ENCODE measurements at places on chromosomes 4 and X.

GRCh38 chr4:100348473-100348872, 158.2 kb upstream of the DDIT4L start:
- no peak for DNase-seq

DNA sequence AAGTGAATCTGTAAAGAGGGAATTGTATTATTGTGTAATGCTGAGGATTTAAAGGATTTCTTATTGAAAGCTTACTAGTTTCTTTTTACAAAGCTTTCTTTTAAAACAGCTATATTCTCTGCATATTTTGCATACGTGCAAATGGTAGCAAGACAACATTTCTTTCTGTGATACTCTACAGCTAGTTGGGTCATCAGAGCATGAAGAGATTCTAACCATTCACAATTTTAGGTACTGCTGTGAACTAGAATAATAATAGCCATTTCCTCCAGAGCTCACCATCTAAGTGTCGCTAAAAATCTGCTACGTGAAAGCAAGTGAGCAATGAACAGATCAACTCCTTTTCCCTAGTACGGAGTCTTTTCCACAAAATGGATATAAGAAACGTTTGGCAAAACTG, 37.3 kb downstream of the ARHGAP6 start:
- DNase-seq, result no peak

- no peak for DNase-seq
Observed at GRCh38 chrX:145475725-145476124, 228.4 kb downstream of the SPANXN1 start.

DNA sequence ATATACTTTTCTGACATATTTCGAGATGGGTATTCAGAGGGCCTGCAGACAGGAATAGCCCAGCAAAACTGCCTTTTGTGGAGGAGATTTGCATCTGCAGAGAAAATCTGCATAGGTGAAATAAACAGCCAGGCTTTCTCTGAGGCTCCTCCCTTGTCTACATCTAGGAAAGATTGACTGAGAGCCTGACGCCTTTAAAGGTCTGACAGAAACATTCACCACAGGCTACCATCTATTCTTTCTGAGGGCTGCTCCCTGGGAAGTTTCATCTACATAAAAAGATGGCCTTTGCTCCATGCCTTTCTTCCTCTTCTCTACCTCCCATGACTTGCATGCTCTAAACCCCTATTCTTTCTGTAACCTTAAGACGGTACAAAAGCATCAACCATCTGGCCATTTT, 55.0 kb upstream of the AP1S2 start:
- no peak for DNase-seq

DNA sequence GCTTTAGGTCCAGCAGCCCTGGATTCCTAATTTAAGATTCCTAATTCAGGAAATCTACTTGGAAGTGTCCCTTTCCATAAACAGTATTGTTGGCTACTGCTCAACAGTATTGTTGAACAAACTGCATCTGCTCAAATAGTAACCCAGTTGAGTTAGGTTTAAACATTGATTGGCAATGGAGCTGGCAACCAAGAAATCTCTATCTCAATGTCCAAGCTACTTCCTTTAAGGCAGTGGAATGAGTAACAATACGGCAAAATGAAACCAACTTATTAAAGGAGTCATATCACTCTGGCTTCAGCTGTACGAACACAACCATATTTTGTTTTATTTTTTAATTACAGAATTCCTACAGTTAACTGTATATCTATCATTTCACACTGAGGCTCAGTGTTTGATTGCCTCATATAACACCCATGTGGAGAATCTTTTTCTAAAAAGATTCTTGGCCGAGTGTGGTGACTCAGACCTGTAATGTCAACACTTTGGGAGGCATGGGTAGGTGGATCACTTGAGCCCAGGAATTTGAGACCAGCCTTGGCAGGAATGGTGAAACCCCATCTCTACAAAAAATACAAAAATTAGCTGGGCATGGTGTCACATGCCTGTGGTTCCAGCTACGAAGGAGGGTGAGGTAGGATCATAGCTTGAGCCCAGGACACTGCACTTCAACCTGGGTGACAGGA, 71.7 kb upstream of the IL13RA1 start:
- no peak for DNase-seq

DNA sequence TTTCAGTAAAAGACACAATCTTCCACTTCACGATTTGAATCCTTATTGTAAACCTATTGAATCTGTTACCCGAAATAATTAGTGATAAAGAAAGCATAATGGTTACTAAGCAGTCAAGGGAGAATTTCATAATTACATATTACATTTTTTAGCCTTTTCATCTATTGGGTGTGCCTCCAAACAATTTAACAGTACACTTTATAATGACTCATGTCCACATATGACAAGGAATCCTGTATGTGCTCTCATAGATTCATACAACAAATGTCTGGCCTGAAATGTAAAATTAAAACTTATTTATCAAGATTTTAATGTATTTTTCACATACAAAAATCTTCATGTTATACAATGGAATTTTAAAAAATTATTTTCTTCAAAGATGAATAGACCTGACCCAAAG, 39.4 kb downstream of the PPP3CA start:
- no peak for DNase-seq

- no peak for DNase-seq
Observed at GRCh38 chrX:25067271-25068172, 51.8 kb upstream of the ARX start.

- DNase-seq, result no peak
Observed at GRCh38 chr4:39320381-39321115, 45.6 kb downstream of the RFC1 start.

DNA sequence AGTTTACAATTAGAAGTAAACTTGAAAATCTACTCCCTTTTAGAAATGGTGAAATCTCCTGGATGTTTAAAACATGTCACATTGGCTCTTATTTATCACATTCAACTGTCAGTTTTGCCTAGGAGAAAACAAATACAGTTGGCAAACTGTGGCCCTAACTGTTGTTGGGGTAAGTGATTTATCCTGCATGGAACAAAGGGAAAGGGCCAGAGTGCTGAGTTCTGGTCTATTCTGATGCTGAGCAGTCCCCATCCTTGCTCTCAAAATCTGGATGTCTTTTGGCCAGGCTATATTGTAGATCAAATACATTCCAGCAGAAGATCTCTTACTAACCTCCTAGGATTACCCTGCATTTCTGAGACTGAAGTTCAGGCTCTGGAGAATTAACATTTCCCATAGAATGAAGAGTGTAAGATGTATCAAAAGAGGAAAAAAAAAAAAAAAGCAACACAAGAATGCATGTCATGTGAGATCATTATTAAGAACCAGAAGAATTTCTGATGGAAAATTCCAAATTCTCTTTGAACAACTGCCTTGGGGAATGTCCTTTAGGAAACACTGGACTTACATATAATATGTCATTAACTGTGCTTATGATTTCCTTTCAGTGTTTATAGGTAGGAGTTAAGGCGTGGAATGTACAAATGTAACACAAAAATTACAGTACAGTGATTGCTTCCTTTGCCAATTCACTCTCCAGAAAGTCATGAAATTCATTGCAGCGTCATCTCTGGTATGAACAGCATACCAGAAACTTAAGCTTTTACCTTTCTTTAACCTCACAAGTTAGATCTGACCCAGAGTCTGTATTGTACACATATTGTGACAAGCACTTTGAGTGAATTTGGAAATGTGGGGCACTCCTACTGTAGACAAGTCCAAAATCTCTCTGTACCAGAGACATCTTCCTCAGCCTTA, 1012.5 kb upstream of the LCORL start:
- no peak for DNase-seq

DNA sequence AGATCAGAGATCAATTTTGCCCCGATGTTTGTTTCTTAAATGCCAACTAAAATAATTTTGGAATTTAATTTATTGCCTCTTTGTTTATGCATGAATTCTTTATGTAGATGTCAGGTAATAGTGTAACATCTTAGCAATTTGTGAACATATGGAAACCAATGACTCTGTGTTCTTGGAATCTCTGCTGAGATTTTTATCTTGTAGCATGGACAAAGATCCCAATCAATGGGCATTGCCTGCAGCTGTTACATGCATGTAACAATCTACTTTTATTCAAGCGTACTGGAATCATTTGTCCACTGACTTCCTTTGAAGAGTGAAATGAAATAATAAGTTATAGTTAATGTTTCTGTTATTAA, 61.6 kb upstream of the ARSJ start:
- no peak for DNase-seq

DNA sequence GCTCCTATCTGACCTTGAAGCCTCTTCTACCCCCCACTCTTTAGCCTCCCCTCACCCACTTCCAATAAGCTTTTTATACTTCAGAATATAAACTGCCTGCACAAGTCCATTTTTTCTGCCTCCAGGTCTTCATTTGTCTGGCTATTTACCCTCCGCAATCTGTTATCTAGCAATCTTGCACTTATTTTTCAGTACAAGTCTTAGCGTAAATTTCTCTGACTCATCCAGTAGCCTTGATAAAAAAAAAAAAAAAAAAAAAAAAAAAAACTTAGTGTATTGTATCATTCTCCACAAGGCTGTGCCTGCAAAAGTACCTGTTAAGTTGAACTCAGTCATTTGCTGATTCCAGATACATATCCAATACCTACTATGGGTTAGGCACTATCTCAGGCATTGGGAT, 219.5 kb upstream of the DKK2 start:
- DNase-seq, result no peak

GRCh38 chr4:185270037-185270436, 60.6 kb downstream of the SNX25 start:
- no peak for DNase-seq

DNA sequence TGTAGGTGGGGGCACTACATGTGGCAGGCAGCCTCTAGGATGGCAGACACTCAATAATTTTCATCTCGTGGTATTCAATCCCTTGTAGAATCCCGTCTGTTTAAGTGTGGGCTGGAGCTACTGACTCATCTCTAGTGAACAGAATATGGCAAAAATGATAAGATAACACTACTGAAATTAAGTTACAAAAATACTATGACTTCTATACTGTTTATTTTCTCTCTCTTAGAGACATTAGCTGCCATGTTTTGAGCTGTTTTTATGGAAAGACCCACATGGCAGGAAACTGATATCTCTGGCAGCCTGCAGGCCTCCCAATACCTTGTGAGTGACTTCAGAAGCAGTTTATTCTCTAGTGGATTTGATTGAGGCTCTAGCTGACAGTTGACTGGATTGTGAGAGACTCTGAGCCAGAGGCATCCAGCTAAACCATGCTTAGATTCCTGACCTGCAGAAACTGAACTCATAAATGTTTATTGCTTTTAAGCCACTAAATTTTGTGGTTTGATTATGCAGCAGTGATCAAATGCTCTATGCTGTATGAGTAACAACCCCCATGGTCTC, 298.8 kb upstream of the CTSO start:
- no peak for DNase-seq

DNA sequence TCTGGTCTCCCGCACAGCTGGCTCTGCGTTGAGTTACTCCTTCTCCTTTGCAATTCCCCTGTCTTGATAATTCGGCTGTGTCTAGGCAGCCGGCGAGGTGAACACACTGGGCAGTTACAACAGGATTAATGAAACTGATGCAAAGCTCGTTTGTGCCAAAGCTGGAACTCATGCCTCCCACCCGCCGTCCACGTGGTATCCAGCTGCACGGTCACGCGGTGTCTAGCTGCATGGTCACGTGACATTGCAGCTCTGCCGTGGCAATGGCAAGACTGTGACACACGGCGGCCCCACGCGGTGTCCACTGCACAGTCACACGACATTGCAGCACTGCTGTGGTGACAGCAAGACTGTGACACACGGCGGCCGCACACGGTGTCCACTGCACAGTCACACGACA, 31.2 kb upstream of the LRPAP1 start:
- DNase-seq, result no peak

DNA sequence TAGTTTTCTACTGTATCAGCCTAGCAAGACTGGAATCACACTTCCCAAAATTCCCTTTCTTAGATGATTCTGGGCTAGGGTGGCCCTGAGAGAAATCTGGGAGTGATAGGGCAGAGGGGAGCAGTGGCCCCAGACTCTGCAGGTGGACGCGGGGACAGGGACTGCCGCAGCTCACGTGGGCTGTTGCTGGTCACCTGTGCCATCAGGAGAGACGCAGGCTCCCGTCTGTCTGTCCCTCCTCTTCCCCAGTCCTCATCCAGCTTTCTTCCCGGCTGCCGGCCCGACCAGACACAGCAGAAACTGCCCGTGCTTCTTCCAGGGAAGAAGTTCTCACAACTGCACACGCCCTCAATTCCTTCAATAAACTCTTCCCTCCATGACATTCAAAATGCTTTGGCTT, 86.4 kb downstream of the AFAP1 start:
- no peak for DNase-seq
